NCI-H1417 treated with DMSO at 0.1 percent for 48 hours (cell line): ENCODE measurements at places on chromosomes 3 and 15.

DNA sequence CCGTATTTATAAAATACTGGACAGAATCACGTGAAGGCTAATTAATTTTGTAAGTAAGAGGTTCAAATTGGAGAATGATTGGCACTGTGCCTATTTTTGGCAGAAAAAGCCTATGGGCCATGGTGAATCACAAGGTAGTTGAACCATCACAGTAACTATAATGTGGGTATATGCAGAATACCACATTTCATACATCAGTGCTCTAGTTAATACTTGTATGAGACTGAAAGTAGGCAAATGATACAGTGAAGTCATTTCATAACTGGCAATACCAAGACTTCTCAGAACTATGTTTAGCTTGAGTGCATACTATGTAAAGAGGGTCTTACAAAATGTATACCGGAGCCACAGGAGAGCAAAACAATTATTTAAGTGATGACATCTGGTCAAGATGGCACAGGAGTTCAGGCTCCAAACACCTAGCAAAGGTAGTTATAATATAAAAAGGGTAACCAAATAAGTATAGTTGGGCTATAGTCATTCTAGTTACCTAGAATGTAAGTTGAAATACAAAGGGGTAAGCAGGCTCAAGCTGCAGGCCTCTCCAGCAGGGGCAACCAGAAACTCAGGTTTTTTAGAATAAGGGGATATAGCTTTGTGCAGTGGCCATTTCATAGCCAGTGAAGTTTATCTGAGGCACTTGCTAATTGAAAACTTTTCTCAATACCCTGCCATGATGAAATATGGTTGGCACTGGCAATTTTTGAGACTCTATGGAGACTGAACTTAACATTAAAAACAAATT lies 19.1 kb downstream of the GPR160 start:
- no peak for DNase-seq

- no peak for DNase-seq
Observed at GRCh38 chr3:70138606-70139005, 139.1 kb downstream of the SAMMSON start.

DNA sequence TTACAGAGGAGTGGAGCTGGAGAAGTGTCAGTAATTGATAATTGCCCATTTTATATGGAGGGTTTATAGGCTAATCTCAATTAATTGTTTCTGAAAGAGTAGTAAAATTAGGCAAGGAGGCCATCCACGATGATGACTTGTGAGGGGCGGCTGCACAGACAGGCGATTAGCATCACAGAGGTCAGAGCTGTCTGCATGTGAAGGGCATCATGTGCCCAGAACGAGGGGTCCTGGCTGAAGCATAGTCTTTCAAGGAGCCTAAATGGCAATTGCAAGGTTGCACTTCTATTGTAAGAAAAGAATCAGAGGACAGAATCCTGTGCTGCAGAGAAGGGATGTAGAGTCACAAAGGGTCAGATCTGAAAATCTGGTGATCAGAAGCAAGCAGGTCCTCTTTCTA lies 196.6 kb downstream of the EBLN2 start:
- DNase-seq = no peak

DNA sequence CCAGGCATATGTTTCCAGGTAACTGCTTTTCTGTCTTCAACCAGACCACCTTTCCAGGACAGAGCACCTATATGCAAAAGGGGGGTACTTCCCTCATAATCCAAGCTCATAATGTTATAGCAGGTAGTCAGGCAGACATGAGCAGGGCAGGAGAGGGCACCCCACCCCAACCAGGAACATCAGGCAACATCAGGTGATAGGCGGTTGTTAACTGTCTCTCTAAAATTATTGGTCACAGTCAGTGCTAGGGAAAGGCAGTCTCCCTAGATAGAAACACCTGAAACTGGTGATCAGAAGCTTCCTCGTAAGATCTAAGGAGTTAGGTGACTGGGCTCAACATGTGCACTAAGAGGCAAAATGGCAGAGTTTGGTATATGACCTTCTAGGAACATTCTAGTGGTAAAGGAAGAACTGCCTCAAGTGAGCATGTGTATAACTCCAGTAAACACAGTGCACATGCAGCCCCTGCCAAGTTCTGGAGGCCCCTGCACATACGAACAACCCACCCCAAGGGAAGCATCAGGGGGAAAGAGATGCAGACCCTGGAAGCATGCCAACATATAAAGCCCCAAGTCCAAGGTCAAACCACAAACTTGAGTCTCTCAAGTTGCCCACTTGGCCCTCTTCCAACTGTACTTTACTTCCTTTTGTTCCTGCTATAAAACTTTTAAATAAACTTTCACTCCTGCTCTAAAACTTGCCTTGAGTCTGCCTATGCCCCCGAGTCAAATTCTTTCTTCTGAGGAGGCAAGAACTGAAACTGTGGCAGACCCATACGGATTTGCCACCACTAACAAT lies 270.9 kb downstream of the ULK4 start:
- DNase-seq = no peak

GRCh38 chr3:41222501-41222900 lies 23.2 kb downstream of the CTNNB1 start:
- no peak for DNase-seq

DNA sequence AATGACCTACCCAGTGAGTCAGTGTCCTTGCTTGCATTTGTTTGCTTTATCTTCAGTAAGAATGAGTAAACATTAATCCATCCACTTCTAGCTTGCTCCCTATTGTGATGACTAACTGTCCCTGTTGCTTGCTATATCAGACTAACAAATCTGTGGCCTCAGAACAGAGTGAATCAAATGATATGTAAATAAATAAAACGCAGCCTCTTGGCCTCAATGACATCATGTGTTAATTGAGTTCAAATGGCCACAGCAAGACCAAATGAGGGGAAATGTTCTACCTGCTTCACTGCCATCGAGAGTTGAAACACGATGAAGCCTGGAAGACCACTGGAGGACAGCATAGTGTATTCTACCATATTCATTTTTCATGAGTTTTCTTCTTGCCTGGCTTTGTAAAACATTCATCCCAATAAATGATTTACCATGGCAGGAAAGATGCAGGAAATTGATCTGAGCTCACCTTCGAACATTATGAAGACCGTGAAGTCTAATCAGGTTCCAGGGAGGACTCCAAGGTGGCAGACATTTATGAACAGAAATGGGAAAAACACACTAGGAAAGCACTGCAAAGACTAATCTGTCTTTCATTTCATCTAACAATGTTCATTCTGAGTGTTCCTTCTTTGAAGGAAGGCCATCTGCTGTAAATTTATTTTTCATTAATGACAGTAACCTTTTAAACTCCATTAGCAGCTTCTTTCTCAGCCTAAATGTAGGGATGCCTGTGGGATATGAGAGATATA lies 1144.5 kb downstream of the TUSC7 start:
- peak; percentile 46 for DNase-seq

- no peak for DNase-seq
Observed at GRCh38 chr15:89457086-89457485, 39.3 kb downstream of the RHCG start.

- DNase-seq = no peak
Observed at GRCh38 chr3:122992676-122993075, 34.9 kb downstream of the SEMA5B start.

DNA sequence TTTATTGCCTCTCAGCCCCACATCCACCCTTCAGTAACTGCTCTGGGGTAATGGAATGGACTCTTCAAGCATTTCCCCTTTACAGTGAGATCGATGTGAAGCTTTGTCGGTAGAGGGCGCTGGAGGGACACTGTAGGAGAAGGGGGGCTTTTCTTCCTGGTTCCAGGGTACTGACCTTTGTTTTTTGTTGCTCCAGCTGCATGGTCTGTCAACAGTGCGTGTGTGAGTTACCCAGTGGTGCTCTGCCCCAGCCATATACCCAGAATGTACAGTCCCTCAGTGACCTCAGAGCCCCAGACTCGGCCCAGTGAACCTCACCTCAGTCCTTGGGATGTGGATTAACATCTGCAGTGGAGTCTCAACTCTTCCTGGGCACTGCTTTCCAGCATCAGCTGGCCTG lies 180.3 kb upstream of the TSC22D2 start:
- no peak for DNase-seq

DNA sequence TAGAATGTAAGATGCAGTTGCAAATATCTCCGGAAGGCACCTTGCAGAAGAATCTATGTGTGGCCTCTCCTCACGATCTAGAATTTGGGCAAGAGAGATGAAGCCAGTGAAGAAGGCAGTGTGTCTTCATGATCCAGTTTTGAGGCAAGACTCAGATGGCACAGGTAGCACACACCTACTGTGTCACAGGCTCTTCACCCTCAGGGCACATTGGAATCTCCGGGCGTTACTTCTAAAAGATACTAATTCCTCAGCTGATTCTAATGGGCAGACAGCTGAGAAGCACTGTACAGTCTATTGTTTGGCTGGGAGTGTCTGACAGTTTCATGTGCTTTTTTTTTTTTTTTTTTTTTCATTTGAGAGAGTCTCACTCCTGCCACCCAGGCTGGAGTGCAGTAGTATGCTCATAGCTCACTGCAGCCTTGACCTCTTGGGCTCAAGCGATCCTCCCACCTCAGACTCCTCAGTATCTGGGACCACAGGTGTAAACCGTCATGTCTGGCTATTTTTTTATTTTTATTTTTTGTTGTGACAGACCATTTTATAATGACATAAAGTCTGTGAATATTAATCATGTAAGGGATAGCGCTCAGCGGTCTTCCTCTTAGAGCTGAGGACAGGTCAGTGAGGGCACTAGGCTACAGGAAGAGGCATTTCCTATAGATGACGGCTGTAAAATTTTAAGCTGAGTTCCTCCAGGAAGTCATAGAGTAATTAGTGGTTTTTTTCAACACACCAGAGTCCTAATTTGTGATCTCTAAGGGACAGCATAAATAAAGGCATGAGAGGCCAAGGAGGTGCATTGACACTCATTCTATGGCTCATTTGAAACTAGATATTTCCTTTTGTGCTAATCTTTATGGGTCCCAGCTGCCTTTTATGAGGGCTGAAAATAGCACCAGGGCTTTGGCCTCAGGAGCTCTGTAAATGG lies 4.0 kb downstream of the C3orf52 start:
- DNase-seq = no peak

GRCh38 chr3:167318996-167319615 lies 61.0 kb downstream of the ZBBX start:
- no peak for DNase-seq

GRCh38 chr3:129576514-129577352 lies 29.7 kb downstream of the PLXND1 start:
- DNase-seq = peak; percentile 80

GRCh38 chr15:34588046-34588674 lies 4.7 kb upstream of the GOLGA8B start:
- DNase-seq = peak; percentile 67

- no peak for DNase-seq
Observed at GRCh38 chr15:90063770-90064247, 38.5 kb downstream of the IDH2 start.

DNA sequence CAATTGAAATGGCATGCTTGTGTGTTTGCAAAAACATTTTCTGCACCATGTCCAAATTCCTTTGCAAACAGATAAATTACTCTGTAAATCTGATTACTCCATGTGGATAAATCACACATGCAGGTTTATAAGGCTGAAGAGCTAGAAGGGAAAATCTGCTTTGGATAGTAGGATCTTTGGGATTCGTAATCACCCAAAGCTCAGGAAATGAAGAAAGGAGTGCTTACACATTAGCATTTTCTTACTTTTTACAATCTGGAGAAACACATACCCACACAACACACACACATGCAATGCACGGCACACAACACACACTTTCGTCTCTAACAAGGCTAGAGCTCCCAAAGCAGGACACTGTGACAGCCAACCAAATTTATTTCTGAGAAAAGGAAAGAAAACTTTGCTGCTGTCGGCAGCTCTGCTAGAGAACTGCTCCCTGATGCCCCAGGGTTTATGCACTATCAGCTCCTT lies 2.1 kb downstream of the LSAMP start:
- no peak for DNase-seq

- DNase-seq = no peak
Observed at GRCh38 chr15:35880896-35881295, 334.9 kb upstream of the DPH6 start.

- DNase-seq = no peak
Observed at GRCh38 chr3:66076861-66077470, 38.2 kb upstream of the MAGI1 start.

GRCh38 chr3:78589778-78590177 lies 1178.0 kb downstream of the ROBO1 start:
- no peak for DNase-seq

- no peak for DNase-seq
Observed at GRCh38 chr3:133442518-133442917, 42.7 kb downstream of the BFSP2 start.

GRCh38 chr15:58762731-58763130 lies 8.4 kb upstream of the MINDY2 start:
- peak; percentile 43 for DNase-seq

- no peak for DNase-seq
Observed at GRCh38 chr15:101504866-101505609, 15.5 kb upstream of the PCSK6 start.

DNA sequence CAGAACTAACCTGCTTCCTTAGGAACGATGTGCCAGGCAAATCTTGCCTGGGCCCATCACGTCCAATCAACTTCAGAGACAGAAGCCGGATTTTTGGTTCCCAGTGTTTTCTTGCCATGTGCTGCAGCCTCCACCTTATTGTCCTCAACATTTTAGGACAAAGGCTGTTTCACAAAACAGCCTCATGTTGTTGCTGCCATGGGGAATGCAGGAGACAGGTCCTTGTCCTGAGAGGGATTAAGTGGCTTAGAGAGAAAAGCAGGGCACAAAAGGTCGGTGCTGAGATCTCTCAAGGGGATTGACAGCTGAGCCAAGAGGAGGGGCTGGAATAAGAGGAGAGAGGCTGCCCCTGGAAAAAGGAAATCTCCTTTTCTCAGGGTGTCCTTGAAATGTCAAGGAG lies 11.3 kb upstream of the NMNAT3 start:
- no peak for DNase-seq

DNA sequence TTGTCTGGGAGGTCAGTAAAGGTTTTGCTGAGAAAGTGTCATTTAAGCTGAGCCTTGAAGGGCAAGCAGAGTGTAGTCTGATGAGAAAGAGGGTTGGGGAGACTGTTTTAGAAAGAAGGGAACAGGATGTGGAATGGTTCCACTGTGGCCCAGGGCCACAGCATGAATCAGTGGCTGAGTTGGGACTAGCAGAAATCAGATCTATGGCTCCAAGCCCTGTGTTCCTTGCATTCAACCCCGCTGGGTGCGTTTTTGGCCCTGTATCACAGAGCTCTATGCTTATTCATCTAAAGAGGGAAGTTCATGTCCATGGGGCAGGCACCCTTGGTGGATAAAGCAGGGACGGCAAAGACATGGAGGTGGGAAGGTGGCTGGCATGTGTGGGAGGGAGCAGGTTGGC lies 151.3 kb downstream of the CACNA1D start:
- no peak for DNase-seq
